ENCODE measurements at places on chromosomes 3 and 15.

- DNase-seq, result no peak
These were observed 380.7 kb upstream of the GOLIM4 start for GRCh38 chr3:168476360-168476980.

DNA sequence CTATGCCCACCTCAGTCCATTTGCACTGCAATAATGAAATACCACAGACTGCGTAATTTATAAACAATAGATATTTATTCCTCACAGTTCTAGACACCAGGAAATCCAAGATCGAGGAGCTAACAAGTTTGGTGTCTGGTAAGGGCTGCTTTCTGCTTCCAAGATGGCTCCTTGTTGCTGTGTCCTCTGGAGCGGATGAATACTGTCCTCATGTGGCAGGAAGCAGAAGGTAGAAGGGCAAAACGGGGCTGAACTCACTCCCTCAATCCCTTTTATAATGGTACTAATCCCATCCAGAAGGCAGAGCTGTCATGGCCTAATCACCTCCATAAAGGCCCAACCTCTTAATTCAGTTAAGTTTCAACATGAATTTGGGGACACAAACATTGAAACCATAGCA, 75.3 kb downstream of the P2RY1 start:
- no peak for DNase-seq

DNA sequence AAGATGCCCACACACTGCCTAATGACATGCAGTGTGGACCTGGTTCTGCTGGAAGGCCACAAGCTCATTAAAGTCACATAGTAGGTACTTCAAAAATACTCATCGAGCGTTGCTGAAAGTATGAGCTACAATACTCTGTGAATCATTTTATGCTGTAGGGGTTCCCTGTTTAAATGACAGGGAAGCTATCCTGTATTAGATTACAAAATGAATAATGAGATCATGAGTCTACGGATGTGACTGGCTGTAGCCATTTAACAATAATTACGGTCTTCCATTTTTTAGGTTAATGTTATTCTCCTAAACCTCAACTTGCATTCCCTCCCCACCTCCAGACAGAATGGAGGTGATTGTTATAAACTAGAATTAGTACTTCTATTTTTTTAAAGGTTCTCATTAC, 128.2 kb upstream of the FAM3D start:
- DNase-seq, result no peak

- no peak for DNase-seq
These were observed 86.8 kb downstream of the FSIP1 start for GRCh38 chr15:39695793-39696192.

DNA sequence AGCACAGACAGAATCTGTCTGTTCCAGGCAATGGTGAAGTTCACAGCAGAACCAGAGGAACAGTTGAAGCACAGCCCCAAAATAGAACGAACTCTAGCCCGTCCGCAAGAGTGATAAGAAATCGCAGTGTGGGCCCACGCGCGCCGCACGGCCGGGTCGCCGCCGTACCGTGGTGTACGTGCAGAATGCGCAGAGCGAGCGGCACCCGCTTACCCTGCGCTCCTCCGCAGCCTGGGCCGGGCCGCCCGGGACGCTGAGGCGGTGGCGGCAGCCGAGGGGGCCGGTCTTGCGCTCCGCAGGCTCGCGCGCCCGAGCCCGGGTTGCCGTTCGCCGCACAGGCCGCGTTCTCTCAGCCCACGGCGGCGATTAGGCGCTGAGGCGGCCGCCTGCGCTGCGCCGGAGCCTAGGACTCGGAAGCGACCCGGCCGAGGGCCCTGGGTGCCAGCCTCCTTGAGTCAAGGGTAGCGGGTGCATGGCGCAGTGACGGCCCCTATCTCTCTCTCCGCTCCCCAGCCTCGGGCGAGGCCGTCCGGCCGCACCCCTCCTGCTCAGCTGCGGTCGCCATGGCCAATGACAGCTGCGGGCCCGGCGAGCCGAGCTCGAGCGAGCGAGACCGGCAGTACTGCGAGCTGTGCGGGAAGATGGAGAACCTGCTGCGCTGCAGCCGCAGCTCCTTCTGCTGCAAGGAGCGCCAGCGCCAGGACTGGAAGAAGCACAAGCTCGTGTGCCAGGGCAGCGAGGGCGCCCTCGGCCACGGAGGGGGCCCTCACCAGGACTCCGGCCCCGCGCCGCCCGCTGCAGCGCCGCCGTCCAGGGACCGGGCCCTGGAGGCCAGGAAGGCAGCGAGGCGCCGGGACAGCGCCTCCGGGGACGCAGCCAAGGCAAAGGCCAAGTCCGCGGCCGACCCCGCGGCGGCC, 20.5 kb downstream of the WDR73 start:
- no peak for DNase-seq

- DNase-seq, result no peak
These were observed 51.9 kb downstream of the ZBTB20 start for GRCh38 chr3:115095236-115095635.

DNA sequence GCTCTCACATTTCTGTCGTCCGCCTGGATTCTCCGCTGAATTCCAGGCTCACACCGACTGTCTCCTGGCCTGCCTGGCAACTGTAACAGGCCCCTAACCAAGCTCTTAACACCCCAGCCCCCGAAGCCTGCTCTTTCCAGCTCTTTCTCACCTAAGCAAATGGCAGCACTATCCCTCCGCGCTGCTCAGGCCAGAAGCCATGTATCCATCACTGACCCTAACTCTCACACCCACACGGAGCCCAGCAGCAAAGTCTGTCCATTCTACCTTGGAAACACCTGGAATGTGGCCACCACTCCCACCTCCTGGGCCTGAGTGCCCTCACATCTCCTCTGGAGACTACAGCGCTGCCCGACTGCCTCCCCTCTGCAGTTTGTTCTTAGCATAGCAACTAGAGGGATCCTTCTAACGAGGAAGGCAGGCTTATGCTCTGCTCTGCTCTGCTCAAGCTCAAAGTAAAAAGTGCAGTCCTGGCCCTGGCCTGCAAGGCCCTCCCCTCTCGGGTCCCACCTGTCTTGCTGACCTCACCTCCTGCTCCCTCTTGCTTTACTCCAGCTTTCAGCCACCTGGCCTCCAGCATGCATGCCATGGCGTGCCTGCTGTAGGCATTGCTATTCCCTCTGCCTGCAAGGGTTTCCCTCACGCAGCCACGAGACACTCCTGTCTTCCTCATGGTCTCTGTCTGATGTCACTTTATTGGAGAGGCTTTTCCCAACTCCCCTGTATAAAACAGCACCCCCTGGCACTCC, 27.2 kb downstream of the FEM1B start:
- DNase-seq, result no peak

DNA sequence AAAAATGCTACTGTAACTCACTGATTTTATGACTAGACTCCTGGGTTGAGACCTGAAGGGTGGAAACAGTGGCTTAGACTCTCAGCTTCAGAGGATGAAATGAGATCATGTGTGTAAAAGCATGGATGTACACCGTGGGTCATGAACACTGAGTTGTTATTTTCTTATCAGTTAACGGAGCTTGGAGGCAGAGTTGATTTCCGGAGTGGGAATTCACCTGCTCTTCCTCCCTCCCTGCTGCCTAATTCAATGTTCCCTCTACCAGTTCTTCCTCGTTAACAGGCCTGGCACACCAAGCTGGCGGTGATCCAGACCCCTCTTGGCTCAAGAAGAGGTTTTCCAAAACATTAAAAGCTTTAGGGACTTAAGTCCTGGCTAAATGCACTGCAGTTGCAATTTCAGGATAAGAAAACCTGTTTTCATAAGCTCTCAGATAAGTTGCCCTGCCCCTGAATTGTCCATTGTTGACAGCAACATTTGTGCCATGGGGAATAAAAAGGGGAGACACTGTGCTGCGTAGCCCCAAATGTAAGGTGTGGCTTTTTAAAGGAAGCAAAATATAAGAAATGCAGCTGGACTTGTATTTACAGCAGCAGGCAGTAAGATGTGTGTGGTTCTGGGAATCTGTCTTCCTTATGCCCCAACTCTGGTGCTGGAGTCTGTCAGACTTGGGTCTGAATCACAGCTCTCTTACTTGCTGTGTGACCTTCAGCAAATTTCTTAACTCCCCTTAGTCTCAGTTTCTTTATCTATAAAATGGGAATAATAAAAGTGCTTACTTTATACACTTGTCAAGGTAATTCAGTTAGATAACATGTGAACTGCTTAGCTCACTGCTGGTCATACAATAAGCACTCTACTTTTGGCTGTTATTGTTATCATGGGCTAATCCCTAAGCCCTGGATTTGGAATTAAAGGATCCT, 9.9 kb downstream of the PDIA5 start:
- no peak for DNase-seq

DNA sequence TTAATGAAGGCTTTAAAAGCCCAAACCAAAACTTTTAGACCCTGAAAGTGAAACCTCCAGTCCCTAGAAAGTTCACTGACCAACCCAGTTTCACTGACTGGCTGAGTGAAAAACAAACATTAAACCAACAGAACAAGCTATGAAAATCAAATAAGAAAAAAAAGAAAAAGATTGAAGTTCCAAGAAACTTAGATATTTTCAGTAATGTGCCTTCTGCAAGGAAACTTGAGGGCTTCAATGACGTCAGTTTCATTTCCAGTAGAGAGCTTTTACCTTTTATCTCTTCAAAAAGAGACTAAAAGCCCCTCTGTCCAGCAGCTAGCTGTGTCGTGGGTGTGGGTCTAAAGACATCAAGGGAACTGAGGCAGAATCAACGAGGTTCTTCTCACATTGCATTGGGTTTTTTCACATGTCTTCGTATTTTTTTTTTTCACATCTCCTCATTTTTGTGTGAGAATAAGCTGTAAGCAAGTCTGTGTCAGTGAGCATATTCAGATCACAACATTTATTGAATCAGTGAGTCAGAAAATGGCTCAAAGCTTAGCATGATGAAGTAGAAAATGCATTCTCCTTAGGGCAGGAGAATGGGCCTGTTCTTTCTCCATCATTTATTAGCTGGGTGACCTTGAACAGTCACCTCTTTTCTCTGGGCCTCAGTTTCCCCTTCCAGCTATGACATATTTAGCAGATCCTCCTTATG, 54.8 kb upstream of the BCL6 start:
- DNase-seq, result no peak

DNA sequence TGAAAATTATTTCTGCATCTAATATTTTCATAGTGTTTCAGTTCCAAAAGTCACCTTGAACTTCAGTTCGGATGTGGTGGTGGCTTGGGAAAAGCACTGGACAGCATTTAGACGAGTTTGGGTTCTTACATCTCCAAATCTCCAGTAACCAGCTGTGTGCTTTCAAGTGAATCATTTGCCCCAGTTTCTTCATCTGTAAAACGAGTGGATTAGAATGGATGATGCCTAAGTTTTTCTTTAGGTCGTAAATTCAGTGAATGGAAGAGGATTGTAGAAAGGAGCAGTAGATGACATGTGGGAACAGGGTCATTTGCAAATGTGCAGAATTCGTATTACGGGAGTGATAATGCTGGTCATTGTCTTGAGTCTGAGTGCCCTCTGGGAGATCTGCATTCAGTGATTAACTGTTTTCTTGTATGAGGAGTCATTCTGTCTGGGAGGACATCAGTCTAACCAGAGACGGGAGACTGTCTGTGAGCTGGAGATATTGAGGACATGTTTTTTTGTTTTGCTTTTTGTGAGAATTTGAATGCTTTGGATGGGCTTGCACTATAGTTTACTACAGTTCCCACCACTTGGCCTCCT, 641.6 kb upstream of the TBL1XR1 start:
- no peak for DNase-seq

DNA sequence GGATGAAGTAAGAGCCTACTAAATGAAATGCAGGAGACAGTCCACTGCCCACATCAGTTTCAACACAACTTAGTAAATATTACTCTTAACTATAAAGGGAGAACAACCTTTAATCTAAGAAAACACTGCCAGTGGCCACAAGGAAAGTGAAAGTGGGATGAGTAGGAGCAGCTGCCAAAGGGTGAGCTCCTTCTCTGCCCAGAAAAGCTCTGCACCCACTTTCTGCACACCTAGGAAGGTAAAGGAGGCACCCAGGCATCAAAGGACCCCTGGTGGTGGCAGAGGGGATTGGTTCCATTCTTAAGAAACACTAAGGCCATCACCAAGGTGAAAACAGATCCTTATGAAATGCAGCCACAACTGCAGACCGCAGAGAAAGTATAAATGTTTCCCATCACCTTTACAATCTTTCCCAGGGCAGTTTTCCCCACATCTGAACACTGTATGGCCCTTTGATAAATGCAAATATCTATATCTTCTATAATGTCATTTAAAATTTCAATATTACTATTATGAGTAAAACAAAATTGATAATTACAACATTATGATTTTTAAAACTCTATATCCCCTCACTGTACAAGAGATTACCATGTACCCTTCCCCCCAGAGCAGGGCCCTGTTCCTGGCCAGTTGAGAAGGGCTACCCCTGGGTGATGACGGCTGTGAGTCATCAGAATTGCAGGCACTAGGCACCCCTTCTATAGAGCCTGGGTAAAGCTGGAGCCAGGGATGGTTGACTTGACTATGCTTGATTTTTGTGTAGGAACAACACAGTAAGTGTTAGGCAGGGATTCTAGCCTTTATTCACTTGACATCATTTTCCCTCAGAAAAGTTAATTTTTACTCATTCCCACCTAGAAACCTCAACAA, 92.0 kb downstream of the SNRK start:
- DNase-seq, result no peak

- no peak for DNase-seq
These were observed 55.4 kb upstream of the SNRPN start for GRCh38 chr15:24899367-24899766.

GRCh38 chr3:195570344-195570743, 13.4 kb downstream of the APOD start:
- DNase-seq, result no peak

GRCh38 chr15:33377204-33377603, 66.4 kb downstream of the RYR3 start:
- DNase-seq, result no peak

- no peak for DNase-seq
These were observed 3.2 kb downstream of the CNBP start for GRCh38 chr3:129180461-129180860.

DNA sequence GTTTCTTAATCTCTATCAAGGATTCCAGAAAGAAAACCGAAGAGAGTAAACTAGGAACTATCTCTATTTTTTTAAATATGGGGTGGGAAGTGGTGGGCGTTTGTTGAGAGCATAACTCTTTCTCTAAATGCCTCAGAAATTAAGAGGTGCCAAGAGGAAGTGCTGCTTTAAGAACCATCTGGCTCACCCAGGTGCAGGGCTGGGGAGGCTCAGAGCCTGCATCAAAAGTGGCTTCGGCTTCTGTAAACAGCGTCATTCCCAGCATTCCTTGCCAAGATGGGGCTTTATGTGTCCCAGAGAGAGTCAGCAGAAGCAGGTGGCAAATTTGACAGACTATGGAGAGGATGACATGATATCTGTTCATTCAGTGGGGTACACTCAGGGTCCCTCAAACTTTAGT, 123.3 kb upstream of the BFSP2 start:
- no peak for DNase-seq

- DNase-seq, result no peak
These were observed 309.8 kb downstream of the VPS13C start for GRCh38 chr15:61750271-61751084.

DNA sequence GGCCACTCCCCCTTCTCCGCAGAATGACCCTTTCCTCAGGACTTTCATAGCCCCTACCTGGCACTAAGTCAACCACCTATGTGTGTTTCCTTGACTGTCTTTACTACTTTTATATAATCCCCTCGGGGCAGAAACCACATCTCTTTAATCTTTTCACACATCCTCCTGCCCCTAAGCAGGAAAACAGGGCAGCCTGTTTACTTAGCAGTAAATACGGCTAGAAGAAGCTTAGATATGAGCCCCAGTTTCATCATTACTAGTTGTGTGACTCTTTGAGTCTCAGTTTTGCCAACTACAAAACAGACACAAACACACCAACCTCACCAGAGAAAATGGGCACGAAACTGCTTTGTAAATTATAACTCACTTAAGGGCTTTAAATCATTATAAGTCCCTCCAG, 98.3 kb downstream of the CYP19A1 start:
- no peak for DNase-seq

- DNase-seq, result no peak
These were observed 325.4 kb downstream of the FOXP1 start for GRCh38 chr3:71258116-71258515.

All from cortex of kidney (tissue), 1 donor.